LoVo (cell line): ENCODE measurements at places on chromosomes 1 and 21.

- DNase-seq, result peak; percentile 59
These were observed 299.4 kb upstream of the LYPLAL1 start for GRCh38 chr1:218874313-218874712.

- no peak for DNase-seq
These were observed 12.4 kb upstream of the FCGR2A start for GRCh38 chr1:161492827-161493226.

DNA sequence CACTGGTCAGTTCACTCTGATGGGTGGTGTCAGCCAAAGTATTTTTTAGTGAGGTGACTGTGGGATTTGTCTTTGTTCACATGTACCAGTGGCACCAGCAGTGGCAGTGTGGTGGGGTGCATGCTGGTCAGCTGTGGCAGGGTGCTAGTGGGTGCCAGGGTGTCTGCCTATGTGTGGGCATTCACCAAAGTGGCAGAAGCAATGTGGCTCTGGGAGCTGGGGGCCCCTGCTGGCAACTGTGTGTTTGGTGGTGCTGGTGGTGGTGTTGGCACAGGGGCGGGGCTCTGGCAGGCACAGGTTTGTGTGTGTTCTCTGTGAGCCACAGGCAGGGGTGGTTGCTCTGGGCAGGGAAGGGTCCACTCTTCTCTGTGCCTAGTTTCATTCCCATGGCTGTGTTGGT is 161.5 kb downstream of the CENPF start:
- no peak for DNase-seq

DNA sequence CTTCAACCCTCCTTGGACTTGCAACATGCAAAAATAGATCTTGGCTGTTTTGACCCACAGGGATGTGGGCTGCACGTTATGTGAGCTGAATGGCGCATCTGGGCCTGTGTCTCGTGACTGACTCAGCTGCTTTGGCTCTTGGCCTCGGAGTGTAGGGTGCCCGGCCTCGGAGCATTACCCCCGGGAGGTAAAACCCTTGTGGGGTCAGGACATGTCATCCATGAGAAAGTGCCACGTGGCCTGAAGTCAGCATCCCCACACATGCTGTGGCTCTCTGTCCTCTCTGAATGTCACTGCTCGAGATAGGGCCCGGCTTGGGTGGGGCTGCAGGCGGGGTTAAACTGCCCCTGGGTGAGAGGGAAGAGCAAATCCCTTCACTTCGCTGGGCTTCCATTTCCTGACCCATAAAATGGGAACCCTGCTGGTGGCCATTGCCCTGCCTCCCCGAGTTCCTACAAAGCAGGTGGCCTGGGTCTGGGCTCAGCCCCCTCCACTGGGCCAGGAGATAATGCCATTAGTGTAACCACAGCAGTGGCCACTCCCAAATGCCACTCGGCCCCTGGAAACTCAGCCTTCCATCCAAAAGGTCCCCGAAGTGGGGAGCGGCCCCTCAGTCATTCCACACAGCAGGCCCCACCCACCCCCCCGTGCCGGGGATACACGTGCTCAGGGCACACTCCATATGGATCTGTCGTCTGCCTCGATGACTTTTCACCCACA is 22.8 kb upstream of the TSPEAR start:
- no peak for DNase-seq

GRCh38 chr1:43565600-43566360 is 35.1 kb downstream of the PTPRF start:
- no peak for DNase-seq

- DNase-seq, result peak; percentile 33
These were observed 22.9 kb downstream of the BCAS2 start for GRCh38 chr1:114558544-114558943.

DNA sequence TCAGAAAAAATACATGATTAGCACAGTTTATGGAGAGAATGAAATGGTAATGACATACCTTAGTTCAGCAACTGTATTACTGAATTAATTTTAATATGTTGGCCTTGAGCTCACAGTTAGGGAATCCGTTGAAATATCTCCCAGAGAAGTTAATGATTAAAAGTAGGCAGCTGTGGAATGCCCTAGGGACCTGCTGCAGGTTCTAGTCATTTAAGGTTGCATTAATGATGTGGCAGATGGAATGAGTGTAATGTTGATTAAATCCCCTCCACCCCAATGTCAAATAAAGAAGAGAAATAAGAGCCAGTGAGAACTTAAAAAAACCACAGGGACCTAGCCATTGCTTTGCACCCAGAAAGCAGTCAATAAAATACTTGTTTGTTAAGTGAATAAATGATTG is 40.3 kb upstream of the TRIM45 start:
- DNase-seq, result peak; percentile 27

GRCh38 chr1:214933375-214933774 is 149.2 kb upstream of the KCNK2 start:
- no peak for DNase-seq

- peak; percentile 70 for DNase-seq
These were observed 18.2 kb upstream of the RC3H1 start for GRCh38 chr1:174040387-174040786.

DNA sequence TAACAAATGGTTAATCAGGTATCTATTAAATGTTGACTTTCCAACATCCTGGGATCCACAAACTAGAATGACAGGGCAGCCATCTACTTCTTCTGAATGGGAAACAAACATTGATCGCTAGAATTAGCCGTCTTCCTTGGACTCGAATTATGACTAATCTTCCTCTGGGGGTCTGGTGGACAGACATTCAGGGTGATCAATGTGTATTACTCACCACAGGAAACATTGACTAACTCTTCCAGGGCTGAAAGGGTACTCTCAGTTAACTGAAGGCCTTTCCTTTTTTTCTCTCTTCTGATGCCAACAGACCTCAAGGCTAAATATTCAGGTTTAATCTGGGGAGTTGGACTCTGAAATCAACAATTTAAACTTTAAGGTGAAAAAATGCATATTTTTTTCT is 9.5 kb downstream of the NOL9 start:
- DNase-seq, result no peak

DNA sequence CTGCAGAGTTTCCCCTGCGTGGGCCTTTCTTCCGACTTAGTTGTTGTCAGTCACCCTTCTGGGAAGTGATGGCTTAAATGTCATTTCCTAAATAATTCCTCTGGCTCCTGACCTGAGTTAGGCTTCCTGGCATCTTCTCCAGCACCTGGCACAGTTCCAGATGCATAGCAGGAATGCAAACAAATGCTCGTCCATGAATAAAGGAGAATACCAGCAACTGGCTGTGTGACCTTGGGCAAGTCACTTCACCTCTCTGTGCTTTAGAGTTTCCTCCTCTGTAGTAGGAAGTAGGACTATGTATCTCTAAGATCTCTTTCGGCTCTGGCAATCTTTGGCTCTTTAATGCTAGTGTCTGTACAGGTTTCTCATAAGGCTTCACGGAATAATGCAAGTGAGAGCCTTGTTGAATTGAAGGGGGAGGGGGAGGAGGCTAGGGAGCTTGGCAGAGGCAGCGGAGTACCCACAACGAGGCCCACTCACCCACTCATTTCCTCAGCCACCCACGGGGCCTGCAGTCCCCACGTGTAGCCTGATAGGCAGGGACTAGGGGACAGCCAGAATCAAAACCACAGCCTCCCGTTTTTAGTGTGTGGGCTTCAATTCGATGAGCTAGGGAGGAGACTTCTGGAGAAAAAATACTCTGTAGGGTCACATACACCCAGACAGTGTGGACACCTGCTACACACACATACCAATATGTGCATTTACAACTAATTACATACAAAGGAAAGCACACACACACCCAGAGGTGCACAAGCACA is 48.1 kb downstream of the TENT5C start:
- no peak for DNase-seq

GRCh38 chr21:16177532-16177931 is 447.8 kb downstream of the USP25 start:
- no peak for DNase-seq

GRCh38 chr1:55214934-55215193 is 300 bp downstream of the USP24 start:
- DNase-seq, result no peak
